ENCODE measurements at places on chromosomes 6 and 20.

DNA sequence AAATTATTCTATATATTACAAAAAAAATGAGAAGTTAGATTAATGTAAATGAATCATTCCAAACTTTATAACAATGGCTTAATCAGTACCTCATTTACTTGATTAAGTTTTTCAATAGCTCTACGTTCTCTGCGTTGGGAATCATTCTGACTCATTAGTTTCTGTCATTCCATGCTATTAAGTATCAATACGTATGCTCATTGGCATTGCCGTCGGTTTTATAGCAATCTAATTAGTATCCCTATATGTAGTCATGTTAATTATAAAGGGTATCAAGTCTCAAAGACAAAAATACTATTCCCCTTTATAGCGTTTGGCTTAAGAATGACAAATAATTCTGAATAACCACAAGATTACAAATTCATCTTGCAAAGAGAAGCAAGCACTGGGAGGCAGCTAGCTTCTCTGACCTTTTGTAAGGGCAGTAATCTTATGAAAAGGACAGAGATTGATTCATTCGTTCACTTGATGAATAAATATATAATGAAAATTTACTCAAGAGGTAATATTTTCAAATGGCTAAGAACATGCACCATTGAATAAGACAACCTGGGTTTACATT is 41.8 kb downstream of the OLIG3 start:
- DNase-seq, result no peak

GRCh38 chr6:105677671-105678475 is 275.0 kb upstream of the PREP start:
- DNase-seq, result no peak

- no peak for DNase-seq
Measured at GRCh38 chr6:38524436-38525145, 115.1 kb downstream of the BTBD9 start.

DNA sequence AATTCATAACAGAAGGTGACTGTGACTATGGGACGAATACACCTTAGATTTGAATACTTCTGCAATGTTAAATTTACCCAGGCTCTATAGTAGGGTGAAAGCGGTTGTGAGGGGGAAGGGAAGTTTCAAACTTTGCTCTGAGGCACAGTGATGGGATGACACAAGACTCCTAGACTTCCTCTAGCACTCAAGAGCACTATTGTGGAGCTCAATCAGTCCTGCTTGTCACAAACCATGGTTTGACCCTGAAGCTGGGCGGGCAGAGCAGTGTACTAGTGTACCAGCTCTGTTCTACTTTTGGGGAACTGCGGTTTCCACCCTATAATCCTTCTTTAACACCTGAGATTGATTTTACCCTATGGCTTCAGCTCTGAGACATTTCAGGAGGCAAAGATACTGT is 17.1 kb downstream of the TRIM27 start:
- DNase-seq, result no peak

GRCh38 chr20:23640671-23641667 is 3.2 kb upstream of the CST3 start:
- no peak for DNase-seq

DNA sequence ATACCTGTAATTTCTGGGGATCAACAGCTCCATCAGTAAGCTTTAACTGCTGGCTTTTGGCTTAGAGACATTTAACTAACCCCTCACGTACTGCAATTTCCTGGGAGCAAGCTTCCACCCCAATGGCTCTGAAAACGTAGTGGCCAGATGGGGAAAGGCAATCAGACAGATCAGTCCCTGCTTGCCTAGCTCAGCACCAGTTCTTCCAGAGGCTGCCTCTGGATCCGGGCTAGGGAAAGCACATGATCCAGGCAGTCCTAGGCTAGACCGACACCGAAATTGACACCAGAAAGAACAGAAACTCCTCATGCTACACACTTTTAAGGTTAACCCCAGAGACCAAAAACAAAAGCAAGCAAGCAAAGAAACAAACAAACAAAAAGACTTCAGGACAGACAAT is 13.3 kb downstream of the PREP start:
- DNase-seq, result no peak

- DNase-seq, result no peak
Measured at GRCh38 chr6:119979862-119980261, 630.3 kb upstream of the MAN1A1 start.
